ENCODE measurements at places on chromosomes 1 and 21.

DNA sequence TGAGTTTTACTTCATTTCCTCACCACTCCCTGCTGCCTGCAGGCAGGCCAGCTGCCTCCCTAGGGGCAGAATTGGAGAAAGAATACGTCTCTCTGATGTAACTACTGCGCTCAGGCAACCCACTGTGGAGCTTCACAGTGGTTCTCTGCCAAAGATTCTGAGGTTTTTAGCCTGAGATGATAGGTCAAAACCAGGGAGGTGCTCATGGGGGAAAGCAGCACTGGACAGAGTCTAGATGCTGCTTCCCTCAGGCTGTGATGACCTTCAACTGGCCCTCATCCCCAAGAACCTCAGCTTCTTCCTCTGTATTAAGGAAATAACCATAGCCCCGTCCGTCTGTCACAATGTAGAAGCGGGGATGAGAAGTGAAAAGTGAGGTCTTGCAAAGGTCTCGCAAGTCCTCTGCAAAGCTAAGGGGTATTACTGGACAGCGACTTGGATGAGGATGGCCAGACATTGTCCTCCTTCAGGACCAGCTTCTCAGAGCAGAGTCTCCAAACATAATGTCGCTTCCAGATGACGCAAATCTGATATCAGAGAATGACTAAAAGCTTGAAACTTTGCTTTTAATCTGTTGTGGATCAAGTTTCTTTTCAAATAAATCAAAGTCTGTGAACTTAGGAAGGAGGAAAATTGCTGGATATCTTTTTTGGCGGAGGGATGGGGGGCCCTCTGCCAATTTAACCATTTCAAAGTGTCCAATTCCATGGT, 65.9 kb upstream of the ATP5PO start:
- no peak for DNase-seq

DNA sequence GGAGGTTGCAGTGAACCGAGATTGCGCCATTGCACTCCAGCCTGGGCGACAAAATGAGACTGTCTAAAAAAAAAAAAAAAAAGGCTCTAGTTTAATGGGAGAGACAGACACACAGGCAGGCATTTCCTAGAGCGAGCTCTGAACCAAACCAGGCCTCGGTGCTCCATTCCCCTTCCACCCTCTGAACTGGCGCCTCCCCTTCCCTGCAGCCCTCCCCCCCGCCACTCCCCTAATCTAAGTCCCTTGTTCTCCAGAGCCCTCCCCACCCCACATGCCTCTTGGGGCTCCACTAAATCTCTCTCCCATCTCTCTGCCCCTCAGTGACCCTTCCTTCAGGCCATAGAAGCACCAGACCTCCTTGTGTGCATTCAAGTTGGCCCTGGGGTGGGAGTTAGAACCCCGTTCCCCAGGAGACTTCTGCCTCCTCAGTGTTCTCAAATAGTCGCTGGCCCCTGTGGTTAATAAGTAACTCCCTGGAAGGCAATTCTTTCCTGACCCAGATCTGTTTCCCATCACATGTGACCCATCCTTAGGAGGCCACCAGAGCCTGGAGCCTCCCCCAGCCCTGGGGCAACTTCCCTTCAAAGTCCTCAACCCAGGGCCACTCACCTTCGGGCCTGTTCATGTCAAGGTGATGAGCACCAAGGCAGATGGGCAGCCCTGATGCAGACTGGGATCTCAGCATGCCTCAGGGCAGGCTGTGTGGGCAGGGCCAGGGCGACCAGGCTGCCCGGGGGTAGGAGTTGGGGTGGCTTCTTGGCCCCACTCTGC, 42.6 kb upstream of the EPB41 start:
- no peak for DNase-seq

GRCh38 chr21:27648560-27648959, 681.7 kb upstream of the ADAMTS5 start:
- no peak for DNase-seq

DNA sequence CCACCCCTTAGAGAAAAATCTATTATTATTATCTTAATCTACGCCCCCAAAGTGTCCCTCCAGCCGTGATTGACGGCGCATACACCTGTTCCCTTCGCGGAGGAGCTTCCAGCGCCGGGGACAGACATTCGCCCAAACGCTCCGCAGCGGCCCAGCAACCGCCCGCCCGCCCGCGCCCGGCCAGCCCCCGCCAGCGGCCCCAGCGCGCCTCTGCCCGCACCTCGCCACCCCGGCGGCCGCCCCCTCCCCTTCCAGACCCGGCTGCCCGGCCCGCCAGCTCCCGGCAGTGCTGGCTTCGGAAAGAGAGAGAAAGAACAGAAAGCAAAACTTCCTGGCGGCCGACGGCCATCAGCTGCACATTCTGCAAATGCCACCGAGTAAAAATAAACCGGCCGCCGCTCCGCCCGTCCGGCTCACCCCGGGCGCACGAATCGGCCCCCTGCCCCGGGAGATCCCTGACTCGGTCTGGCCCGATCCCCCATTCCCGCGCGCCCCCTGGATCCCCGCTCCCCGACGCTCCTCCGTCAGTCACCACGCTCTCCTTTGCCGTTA, 1.6 kb downstream of the CASZ1 start:
- peak; percentile 17 for DNase-seq

DNA sequence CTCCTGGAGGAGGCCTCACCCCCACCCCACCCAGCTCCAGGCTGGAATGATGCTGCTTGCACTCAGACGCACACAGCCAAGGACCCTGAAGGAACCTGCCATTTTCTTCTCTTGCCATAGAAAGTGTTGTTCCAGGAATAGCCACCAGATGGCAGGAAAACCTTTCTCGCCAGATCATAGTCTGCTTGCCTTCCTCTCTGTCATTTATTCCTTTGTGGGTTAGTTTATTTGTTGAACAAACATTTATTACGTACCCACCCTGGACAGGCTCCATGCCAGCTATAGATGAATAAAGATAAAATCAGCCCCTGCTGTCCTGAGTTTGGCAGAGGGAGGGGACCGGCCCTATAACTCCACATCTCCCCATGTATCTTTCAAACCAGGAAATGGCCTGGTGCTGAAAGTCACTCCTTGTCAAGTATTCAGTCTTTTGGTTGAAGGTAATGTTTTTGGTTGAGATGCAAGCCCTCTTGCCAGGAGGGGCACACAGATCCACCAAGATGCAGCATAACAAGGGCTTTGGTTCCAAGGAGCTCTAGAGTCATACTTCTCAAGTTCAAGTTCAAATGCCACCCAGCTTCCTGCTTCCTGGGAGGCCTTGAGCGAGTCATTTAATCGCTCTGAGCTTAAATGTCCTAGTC, 7.0 kb upstream of the KCNC4 start:
- DNase-seq = peak; percentile 76

- no peak for DNase-seq
Observed at GRCh38 chr1:78672428-78672827, 22.8 kb downstream of the IFI44 start.

DNA sequence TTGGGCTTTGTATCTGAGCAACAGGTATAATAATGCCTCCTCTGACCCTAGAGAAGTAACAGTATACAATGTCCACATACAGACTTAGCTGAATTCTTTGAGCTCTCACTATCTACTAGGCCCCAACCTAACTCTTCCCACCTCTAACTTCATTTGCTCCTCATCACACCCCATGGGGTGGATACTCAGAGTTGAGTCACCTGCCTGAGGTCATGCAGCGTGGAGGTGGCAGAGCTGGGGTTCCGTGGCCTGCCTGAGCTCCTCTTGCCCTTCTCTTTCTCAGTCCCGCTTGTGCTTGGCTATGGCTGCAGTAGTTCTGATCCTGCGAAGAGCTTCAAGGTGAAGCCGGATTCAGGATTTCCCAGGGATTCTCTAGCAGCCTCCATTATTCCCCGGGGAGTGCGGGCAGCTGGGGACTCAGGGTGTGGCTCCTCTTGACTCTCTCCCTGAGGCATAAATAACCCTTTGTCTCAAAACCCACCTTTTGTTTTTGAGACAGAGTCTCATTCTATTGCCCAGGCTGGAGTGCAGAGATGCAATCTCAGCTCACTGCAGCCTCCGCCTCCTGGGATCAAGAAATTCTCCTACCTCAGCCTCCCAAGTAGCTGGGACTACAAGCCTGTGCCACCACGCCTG, 29.9 kb upstream of the ACTL8 start:
- no peak for DNase-seq

- no peak for DNase-seq
Observed at GRCh38 chr1:204577794-204578478, 61.7 kb downstream of the MDM4 start.

DNA sequence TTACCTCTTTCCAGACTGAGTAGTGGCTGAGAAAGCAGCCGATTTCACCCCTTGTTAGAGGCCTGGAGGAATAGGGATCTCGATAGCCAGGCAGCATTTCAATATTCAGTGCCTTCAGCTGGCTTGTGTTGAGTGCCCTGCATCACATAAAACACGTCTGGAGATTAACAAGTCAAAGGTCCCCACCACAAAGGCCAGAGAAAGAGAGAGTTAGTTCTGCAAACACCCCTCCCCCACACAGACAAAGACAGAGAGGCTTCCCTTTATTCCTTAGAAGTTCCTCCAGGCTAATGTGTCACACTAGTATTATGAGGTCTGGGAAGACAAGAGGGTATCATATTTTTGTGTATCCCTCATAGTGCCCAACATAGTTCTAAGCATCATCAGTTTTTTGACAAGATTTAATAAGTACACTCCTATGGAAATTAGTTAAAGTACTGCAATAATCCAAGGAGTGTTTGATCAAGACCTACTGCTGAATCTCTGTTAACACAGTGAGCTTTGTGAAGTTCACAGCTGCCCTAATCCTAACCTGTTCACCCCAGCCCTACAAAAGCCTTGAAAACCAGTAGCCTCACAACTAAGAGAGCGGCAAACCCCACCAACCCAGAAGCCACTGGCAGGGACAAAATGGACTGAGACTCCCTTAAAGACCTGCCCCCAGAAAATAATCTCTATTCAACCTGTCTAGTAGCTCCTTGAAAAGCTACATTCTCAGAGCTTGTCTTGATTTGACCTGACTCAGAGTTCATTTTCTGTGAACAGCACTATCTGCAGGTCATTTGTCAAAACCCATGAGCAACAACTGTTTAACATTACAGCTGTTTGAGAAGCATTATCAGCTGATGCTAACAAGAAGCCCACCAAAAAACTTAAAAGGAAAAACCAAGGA, 91.9 kb downstream of the COLGALT2 start:
- no peak for DNase-seq

Measured in stimulated activated CD4-positive, alpha-beta T cell treated with anti-CD3 and anti-CD28 coated beads, Interleukin-15, amount 100 ng/mL, for 24 hours (primary cell).